ENCODE measurements at places on chromosomes 7 and 10. TPM values are rescaled to one million over a fixed set of nuclear protein-coding genes. Genes with fewer than 3 reads are reported as not detected.

DNA sequence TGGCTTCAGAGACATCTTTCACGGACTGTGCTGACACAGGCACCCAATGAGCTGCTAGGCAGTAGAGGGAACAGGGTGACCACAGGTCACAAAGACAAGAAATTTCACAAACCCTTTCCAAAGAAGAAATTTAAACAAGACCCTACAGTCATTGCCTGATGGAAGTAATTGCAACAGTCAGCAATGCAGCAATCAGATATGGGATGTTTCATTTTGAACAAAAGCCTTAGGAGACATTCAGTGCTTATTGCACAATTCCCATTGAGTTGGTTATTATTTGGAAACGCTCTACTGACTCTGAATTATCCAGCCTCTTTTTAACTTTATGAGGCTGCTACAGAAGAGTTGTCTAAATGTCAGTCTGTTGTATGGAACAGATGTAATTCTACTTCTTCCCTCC is 85.5 kb downstream of the ETV1 start:
- no peak for ATAC-seq

GRCh38 chr7:7329326-7329725 is 147.0 kb downstream of the C1GALT1 start:
- no peak for ATAC-seq

GRCh38 chr7:75650062-75650461 is 88.7 kb downstream of the HIP1 start:
- ATAC-seq: no peak

- ATAC-seq: no peak
Observed at GRCh38 chr7:148398844-148399365, 191.7 kb upstream of the C7orf33 start.

GRCh38 chr10:118511711-118512110 is 83.7 kb downstream of the PRLHR start:
- ATAC-seq: no peak

DNA sequence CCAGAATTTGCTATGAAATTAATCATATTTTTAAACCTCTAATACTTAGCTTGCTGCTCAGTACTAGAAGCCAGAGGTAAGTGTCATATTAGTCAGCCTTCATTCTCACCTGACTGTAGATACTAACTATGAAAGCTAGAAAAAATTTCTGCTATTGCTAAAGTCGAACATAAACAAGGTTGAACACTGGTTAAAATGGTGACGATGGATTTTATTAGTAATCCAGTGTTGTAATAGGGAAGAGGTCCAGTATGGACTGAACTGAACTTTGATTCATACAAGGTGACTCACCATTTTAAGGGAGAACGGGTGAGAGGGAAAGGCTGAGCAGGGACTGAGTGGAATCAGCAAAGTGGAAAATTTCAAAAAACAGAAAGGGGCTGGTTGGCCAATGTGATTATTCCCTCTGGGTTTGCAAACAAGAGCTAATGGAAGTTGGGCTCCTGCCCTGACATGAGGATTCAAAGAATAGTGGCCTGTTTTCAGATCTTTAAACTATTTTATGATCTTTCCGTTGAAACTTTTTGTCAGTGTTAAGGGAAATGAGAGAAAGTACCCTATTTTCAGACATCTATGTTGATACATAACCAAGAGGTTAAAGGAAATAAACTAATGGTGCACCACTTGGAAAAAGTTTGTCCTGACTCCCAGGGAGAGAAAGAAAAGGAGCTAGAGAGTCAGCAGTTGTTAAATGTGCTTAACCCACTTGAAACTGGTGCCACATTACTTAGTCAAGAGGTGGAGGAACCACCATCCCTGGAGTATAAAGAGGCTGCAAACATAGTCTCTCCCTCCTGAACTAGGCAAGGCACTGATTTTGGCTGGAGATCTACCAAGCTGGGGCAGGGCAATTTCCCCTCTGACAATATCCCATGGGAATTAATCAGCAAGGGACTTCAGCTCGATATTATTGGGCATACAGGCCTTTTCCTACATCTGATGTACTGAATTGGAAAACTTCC is 15.3 kb upstream of the AKR1C1 start:
- no peak for ATAC-seq

GRCh38 chr7:105268056-105268455 is 120.7 kb downstream of the SRPK2 start:
- peak; percentile 90 for ATAC-seq

DNA sequence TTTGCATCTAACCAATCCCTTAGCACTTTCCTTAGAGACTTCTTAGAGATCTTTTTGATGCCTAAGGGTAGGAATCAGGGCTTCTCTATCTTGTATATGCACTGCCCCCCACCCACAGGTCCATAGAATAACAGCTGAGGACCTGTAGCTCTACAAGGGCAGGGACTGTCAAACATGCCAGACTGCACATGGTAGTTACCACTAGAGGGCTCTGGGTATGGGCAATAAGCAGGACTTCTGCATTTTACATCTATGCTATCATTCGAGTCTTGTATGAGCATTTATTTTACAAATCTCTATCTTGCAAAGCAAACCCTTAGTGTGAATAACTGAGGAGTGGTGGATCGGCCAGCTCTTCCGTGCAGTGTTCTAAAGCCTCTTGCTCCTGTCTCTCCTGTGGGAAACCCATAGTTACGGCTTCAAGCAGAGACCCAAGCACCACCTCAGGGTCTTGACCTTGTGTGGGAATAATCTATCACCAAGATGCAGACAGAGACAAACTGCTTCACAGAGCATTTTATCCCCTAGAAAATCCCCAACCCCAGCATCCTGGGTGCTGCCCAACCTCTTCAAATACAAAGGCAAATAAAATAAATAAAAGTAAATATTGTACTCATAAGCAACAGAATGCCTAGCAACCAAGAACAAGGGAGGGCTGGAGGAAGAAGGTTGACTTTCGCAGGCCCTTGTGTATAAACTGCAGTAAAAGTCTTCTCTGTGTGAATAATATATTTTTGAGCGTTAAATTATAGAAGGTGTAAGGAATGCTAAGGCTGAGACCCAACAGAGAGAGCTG is 219.3 kb downstream of the WDR11 start:
- ATAC-seq: no peak

GRCh38 chr10:17951868-17952371 is at the start of gene SLC39A12:
SLC39A12 (plus strand) TSS chr10:17951918; CDS start chr10:17953277, 1,359 bp downstream.
- ATAC-seq: no peak

GRCh38 chr10:129546106-129546505 is 79.1 kb downstream of the MGMT start:
- ATAC-seq: no peak

Gene AKR1C4
- total RNA-seq: 0.71 TPM

Gene TEX47
- total RNA-seq: not detected

Gene AVPI1
- total RNA-seq: 1.9 TPM

Gene FAM25G
- total RNA-seq: not detected

Gene AGR3
- not detected for total RNA-seq

Data from activated T-helper 17 cell treated with anti-CD3 and anti-CD28 coated beads, Interleukin-2, amount 50 U/mL, for 72 hours (primary cell).